ENCODE measurements at places on chromosomes 3 and 15.

GRCh38 chr3:60046210-60046609 is 996.4 kb upstream of the CFAP20DC start:
- peak; percentile 49 for DNase-seq

- no peak for DNase-seq
These were observed 275.5 kb downstream of the PDCD6IP start for GRCh38 chr3:34073961-34074360.

- peak; percentile 48 for DNase-seq
These were observed 21.4 kb downstream of the FEM1B start for GRCh38 chr15:68298882-68299381.

DNA sequence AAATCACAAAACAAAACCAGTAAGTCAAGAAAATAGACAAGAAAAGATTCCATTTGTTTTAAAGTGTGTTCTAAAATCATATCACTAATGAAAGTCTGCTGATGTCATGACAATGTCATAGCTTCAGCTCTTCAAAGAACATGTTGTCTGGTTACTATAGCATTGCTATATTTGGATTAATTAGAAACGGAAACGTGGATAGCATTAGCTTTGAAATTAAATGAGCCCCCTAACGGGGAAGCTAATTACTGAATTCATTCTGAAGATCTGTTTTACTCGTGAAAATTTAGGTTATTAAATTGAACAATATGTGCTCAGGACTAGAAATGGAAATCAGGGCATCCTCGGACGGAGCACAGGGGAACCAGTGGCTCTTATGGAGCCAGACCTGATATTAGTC is 316.7 kb upstream of the AGTR1 start:
- no peak for DNase-seq

GRCh38 chr15:35166730-35167359 is 81.8 kb upstream of the NANOGP8 start:
- no peak for DNase-seq

All from left lobe of liver (tissue), 2 donors.